ENCODE measurements at places on chromosomes 11 and 22.

DNA sequence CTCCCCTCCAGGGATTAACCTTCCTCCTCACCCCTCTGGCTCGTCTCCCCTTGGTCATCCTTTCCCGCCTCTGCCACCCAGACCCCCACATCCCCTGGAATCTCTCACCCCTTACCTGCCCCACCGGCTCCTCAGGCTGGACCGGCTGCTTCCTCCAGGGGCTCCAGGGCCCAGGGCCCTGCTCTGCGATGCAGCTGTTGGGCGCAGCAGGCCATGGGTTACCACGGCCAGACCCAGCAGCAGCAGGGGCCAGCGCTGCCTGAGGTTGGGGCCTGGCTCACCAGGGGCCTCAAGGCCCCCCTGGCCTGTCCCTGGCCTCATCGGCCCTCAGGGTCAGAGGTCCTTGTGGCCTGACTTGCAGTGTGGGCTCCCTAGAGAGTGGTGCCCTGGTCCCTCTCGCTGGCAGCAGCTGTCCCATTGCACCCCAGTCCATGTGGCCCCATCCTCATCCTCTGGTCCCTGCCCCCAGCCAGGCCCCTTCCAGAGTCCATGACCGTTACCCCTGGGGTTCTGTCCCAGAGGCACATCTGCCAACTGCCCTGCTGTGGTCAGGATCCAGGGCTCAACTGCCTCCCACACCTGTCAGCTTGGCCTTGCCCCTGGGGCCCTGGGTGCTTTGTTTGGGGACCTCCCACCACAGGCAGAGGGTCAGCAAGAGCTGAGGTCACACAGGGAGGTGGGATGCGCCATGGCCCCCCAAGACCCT lies at the start of gene IGLL1:
TSS of gene IGLL1 (minus strand) at position 421 of the 706 bp plus-strand sequence. CDS start at position 321, 100 bp downstream.
- no peak for DNase-seq

DNA sequence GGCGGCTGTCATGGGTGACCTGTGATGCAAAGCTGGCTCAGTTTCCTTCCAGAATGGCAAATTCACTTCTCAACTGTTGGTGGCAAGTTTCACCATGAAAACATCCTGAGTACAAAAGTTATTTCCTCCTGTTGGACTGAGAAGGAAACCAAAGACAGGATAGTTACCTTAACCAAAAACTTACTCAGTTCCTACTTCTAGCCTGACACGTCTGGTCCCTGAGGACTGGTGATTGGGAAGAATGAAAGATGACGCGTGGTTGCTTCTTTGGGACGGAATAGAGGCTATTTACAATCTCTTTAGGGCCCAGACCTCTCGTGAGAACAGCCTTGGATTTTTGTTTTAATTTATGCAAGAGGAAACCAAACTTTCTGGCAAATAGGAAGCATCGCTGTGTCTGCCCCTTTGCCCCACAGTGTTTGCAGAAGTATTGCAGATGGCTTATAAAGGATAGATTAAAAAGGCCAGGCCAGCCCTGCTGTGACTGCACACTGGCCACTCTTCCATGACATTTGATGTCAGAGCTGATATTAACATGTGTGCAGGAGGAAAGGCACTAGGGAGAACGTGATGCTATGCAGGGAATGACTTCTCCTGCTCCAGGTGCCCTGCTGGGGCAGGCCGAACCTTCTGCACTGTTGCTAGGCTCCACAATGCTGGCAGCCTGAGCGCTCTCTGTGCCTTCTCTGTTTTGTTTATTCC lies 7.6 kb downstream of the VPS26B start:
- DNase-seq, result no peak

GRCh38 chr11:65156926-65157325 lies 13.1 kb upstream of the SPDYC start:
- no peak for DNase-seq

- DNase-seq, result no peak
Observed at GRCh38 chr11:35257281-35257680, 118.3 kb downstream of the CD44 start.

GRCh38 chr22:28711820-28712777 lies 29.5 kb downstream of the CHEK2 start:
- no peak for DNase-seq

DNA sequence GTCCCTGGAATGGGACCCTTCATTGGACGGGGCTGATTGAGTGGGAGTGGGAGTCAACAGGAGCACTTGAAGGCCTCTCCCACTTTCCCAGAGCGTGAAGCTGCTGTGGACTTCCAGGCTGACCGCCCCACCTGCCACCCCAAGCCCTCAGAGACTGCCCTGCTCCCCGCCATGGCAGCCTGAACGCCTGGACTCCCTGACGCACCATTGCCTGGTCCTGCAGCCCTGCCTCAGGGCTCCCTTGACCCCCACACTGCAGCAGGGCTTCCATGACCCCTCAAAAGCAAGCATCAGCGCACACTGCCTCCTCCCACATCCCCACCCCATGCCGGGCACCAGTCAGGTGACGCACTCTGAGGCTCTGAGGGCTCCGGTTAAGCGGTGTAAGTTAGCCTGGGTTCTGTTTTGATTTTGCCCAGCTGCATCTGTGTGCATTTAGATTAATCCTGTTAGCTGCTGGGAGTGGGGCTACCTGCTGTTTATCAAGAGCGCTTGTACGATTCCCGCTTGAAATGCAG lies 39.4 kb downstream of the TRIM29 start:
- DNase-seq, result no peak

- DNase-seq, result no peak
Observed at GRCh38 chr11:95072948-95073347, 6.2 kb downstream of the SRSF8 start.

- no peak for DNase-seq
Observed at GRCh38 chr11:22786475-22786874, 43.1 kb downstream of the SVIP start.

DNA sequence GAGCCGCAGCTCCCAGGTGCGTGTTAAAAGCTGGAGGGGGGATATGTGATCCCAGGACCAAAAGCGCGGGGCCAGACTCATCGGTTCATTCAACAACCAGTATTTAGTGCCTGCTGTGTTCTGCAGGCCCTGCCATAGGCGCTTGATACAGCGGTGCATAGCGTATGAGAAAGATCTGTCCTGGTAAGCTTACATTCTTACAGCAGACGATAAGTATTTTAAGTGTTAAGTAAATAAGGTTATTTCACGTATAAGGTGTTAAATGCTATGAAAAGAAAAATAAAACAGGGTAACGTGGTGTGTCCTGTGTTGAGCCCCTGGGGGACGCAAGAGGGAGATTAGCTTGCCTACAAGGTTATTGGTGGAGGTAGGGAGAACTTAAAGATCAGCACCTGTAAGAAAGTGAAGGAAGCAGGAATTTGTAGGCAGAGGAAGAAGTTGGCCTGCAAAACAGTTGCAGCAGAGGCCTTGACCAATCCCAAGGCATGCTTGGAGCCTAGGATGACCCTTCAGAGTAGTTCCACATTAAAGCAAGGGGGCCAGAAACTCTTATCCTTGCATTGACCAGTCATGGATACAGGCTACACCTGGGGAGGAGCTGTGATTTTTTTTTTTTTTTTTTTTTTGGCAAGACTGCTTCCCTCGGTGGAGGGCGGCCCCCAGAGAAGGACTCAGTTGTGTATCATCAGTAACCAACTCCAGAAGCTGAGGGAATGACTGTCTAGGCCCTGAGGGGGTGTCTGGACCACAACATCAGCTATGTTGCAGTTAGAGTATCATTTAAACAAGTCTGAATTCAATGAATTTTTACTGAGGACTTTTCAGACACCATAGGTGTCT lies 487 bp upstream of the LIPT2 start:
- no peak for DNase-seq

DNA sequence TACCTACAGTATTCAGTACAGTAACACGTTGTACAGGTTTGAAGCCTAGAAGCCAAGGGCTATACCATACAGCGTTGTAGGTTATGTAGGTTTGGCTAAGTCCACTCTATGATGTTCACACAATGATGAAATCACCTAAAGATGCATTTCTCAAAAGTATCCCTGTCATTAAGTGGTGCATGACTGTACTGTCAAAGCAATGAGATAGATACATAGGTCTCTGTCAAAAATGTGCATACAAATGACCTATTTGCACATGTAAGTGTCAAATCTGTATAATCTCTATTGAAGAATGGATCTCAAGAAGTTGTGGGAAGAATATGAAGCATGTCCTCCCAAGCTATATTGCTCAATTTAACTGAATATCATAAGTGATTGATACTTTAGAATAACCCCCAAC lies 11.9 kb upstream of the DDI1 start:
- no peak for DNase-seq

DNA sequence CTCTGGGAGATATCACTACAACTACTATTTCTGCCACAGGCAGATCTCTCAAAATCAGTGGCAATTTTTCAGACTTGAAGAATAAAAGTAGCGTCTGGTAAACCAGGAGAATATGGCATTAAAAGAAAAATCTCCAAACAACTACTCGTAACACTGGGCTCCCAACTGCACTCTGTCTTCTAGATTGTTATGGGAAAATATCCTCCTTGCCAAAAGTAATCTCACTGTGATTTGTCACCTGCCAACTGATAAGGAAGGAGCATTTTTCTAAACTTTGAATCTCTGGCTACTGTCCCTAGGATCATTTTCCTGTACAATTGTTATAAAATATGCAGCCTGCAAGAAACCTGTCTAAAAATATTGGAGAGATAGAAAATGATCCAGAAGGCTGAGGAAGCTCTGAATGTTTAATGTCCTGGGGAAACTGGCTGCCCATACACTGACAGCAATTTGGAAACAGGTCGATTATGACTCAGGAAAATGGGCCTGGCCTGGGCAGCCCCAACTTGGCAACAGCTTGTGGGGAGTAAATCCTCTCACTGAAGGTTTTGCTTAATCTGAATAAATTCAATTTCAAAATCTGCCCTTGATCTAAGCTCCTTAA lies 90.5 kb upstream of the DBX1 start:
- no peak for DNase-seq

GRCh38 chr11:134317103-134317502 lies 14.7 kb upstream of the GLB1L2 start:
- no peak for DNase-seq

- no peak for DNase-seq
Observed at GRCh38 chr11:18000760-18001159, 12.1 kb downstream of the SERGEF start.

DNA sequence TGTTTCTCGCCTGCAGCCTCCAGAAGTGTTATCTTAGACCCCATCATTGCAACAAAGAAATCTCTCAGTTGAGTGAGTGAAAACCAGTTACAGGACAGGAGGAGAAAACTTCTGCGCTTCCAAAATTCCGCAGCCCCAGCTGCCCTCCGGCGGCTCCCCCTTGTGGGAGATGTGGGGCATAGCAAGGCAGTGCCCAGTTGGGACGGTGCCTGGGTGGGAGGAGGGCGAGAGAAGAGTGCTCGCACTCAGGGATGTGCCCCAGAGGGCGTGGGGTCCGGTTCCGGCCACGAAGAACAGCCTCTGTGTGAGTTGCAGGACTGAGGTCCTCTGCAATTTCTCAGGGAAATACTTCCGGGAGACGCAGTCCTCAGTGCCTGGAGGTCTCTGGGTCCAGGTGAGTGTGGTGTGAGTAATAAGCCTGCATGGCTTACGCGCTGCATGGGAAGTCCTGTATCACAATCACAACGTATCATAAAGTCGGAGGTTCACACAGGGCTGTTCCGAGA lies 87.0 kb upstream of the BLID start:
- no peak for DNase-seq
